M059J (cell line): ENCODE measurements at places on chromosomes 13 and 19.

- DNase-seq: no peak
Measured at GRCh38 chr19:19192910-19193423, 909 bp downstream of the RFXANK start.

DNA sequence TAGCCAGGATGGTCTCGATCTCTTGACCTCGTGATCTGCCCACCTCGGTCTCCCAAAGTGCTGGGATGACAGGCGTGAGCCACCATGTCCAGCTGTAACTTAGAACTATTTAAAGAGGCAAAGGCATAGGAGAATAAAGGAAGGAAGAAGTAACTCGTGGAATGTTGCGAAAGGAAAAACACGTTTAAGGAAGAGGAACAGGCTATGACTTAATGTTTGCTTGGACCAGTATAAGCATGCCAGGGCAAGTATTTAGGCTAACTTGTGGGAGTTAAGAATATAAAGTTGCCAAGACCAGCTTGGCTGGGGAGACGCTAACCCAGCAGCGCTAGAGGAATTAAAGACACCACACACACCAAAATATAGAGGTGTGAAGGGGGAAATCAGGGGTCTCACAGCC, 33.5 kb downstream of the ZNF844 start:
- DNase-seq: no peak

DNA sequence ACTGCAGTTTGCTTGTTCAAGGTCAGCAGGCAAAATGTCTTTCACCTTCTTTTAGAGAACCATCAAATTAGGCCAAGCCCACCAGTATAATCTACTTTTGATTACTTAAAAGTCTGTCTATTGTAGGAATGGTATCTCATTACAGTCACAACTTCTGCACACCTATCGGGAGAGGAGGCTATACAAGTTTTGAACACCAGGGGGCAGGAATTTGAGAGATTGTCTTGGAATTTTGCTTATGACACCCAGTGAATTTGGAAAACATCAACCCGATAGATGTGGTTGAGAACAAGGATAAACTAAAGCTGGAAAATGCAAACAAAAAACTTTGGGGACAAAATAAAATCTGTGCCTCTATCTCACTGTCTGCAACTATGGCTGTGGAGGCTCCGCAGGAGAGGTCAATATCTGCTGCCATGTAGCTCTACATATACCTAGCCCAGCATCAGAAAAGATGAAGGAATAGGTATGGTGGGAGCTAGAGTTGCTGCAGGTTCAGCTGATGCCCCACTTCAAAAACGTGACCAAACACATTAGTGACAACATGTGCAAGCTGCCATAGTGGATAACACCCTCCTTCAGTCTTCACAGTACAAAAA, 1299.2 kb upstream of the SPRY2 start:
- no peak for DNase-seq

- DNase-seq: no peak
Measured at GRCh38 chr19:49879243-49879963, 1.9 kb downstream of the TBC1D17 start.

DNA sequence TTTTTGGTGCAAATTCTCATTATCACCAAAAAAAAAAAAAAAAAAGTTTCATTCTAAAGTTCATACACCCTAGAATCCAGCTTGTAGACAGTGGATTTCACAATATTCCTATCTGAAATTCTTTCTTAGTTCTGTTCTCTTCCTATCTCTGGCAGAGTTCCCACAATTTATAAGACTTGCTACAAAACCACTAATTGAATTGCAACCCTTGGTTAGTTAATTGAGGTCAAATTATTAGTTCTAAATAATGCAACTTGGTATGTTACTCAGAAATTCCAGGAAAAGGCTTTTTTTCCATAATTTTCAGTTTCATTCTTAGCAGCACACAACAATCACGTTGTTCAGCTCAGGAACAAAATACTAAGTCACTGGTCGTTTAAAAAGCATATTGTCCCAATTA, 58.5 kb downstream of the SPATA13 start:
- no peak for DNase-seq

DNA sequence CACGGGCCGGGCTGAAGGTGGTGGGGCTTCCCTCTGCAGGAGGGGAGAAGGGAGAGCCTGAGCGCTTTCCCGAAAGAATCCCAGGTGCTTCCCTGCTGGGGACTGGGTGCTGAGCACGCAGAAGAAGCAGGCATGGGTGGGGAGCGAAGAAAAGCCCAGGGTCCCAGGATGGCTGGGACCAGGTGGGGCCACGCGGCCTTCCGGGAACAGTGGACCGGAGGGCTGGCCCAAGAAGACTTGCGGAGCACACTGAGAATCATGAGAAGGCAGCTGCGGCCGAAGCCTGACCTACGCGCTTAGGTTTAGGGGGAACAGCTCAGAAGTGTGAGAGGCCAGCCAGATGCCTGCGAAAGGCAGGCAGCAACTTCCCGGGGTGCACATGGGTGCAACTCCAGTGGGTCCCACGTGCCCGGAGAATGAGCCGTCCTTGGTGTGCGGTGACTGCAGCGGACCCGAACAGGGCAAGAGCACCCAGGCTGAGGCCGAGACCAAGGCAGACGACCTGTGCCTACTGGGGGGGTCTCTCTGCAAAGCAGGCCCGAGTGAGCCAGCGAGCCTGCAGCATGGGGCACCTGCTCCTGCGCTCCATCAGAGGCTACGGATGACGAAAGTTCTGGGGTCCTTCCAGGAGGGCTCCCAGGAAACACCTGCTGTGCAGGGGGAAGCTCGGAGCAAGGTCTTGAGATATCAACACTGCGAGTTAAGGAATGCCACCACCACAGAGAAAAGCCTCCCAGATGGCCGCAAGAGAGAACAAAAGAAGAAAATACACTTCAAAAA, 52.4 kb downstream of the MLLT1 start:
- no peak for DNase-seq

DNA sequence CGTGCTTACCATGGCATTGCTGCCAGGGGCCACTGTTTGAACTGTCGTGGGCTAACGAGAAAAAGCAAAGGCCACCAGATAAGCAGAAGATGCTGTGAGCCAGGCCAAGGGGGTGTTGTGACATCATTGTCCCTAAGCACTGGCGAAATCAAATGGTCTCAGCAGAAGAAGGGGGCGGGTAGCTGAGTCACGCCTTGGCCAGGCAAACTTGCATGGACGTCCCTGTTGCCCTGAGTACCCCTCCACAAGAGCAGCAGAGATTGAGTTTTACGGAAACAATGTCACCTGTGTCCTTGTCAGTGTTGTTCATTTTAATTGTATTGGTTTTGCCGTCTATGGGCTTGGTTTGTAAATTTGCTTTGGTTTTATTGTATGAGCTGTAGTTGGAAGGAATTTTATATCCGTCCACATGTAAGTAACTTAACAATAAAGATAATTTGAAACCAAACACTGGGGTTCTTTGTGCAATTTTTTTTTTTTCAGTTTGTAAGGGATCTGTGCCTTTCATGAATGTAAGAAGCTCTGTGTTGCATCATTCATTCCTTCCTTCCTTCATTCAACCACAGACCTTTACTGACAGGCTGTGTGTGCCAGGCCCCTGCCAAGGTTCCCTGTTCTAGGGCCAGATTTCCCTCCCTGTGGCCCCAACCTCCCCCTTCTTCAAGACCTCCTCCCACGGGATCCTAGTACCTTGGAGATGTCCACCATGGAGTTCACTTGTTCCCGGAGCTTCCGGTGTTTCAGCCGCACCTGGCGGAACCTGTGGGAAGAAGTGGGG, 12.3 kb downstream of the KCNN4 start:
- no peak for DNase-seq

- DNase-seq: no peak
Measured at GRCh38 chr13:108760129-108760528, 130.7 kb downstream of the MYO16 start.
